Activated T-helper 1 cell treated with anti-CD3 and anti-CD28 coated beads, Interleukin-12 subunit alpha, Interleukin-12 subunit beta, Interleukin-2, Interleukin-4 antibody, amounts not matched to agents 30 ng/mL and 10 ng/mL and 1 ng/mL, durations not matched to agents 14 hours and 24 hours and 36 hours (primary cell): ENCODE measurements at places on chromosomes 2 and 18. TPM values are rescaled to one million over a fixed set of nuclear protein-coding genes. Genes with fewer than 3 reads are reported as not detected.

DNA sequence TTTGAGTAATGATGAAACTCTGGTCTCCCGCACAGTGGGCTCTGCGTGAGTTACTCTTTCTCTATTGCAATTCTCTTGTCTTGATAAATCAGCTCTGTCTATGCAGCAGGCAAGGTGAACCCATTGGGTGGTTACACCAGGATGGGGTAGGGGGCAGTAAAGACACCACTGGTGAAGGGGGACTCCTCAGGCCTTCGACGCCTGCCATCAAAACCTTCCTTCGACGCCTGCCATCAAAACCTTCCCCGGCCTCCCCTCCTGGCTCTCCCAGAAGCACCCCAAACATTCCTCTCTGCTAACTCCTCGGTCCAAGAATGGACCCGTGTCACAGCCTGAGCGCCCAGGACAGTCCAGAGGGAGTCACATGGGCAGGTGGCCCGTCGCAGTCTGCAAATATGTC is 4.8 kb upstream of the STARD7 start:
- no peak overlapping the region for H3K4me3 ChIP-seq
- no peak for DNase-seq
- H3K36me3 ChIP-seq = peaks cover 3% of the 10 kb centered on the region
- H3K27ac ChIP-seq = no peak overlapping the region

DNA sequence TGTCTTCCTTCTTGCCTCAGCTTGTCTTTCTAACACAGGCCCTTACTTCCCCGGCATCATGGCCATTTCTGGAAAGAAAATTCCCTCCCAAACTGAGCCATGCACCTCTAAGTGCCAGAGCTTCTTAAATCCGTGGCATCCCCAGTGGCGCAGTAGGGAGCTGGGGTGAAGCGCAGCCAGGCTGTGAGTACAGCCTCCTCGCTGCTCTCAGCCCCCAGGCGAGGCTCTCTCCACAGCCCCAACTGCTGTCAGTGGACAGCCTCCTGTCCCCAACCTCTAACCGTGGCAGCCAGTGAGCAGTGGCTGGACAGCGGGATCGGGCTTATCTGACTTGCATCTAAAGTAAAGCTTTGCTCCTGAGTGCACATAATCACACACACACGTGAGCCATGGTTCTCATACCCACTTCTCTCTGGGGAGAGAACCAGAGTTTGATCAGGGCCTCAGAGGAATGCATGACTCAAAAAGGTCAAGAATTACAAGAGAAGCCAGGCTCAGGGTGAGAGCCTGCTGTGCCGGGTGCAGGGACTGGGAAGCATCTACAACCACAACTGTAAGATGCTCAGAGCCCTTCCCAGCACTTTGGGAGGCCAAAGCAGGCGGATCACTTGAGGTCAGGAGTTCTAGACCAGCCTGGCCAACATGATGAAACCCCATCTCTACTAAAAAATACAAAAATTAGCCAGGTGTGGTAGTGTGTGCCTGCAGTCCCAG is 50.7 kb downstream of the SFXN5 start:
- H3K27ac ChIP-seq = no peak overlapping the region
- peaks cover 2% of the 10 kb centered on the region for H3K27me3 ChIP-seq
- no peaks in the 10 kb centered on the region for H3K4me1 ChIP-seq
- no peak overlapping the region for H3K4me3 ChIP-seq

DNA sequence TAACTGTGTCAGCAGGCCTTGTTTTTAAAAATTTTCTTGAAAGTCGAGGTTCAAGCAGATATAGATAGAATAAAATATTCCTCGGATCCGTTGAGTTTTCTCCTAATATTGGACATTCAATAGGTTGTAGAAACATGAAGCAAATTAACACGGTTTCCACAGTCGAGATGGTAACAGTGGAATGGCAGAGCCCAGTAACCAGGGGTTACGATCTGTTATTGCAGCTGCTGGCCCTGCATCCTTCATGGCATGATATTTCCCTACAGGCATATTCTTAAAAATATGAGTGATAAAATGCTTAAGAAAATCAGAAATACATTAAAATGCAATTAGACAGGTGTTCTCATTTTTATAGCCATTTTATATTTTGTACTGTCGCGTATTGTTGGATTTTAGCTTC is 117.6 kb downstream of the SNTG2 start:
- DNase-seq = no peak
- H3K4me3 ChIP-seq = no peak overlapping the region
- H3K27me3 ChIP-seq = no peaks in the 10 kb centered on the region
- no peak overlapping the region for H3K27ac ChIP-seq
- no peaks in the 10 kb centered on the region for H3K36me3 ChIP-seq
- no peaks in the 10 kb centered on the region for H3K4me1 ChIP-seq

DNA sequence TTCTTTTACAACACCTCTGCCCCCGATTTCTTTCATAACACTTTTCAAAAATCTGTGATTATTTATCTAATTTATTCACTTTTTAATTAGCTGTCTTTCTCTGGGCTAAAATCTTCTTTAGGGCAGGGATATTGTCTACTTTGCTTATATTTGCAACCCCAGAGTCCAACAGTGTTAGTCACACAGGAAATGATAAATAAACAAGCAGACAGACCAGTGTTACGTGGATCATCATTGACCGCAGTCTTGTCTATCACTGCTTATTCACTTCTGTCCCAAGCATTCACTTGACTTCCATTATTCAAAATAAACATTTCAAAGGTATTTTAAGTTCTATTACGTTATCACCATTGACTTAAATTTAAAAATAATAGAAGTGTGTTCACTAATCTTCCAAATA is 237.6 kb upstream of the UBE2E3 start:
- H3K4me3 ChIP-seq = no peak overlapping the region
- H3K27me3 ChIP-seq = no peaks in the 10 kb centered on the region
- no peaks in the 10 kb centered on the region for H3K4me1 ChIP-seq
- H3K36me3 ChIP-seq = no peaks in the 10 kb centered on the region
- no peak overlapping the region for H3K27ac ChIP-seq

GRCh38 chr2:75480971-75481836 is 79.5 kb downstream of the EVA1A start:
- DNase-seq = no peak
- H3K27me3 ChIP-seq = peaks cover 2% of the 10 kb centered on the region
- no peaks in the 10 kb centered on the region for H3K4me1 ChIP-seq
- no peaks in the 10 kb centered on the region for H3K36me3 ChIP-seq
- H3K27ac ChIP-seq = no peak overlapping the region
- H3K4me3 ChIP-seq = no peak overlapping the region

DNA sequence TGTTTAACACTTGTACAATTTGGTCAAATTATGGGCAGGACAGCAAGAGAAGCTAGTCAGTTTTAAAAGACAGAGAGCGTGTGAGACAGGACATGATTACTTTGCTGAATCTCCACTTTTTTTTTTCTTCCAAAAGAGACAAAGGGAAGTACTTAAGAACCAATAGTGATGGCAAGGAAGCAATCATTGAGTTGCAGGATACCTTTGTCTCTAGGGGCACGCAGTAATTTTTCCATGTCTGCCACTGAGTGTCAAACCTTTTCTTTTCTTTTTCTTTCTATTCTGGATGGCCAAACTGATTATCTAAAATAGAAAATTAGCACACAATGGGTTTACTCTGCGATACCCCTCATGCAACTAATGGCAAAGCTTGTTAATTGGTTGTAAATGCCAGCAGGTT is 533.0 kb downstream of the PLCL1 start:
- peaks cover 14% of the 10 kb centered on the region for H3K27me3 ChIP-seq
- DNase-seq = no peak
- H3K4me3 ChIP-seq = no peak overlapping the region
- no peaks in the 10 kb centered on the region for H3K4me1 ChIP-seq
- H3K36me3 ChIP-seq = no peaks in the 10 kb centered on the region

- H3K4me1 ChIP-seq = no peaks in the 10 kb centered on the region
- DNase-seq = no peak
- H3K27me3 ChIP-seq = no peaks in the 10 kb centered on the region
- H3K4me3 ChIP-seq = no peak overlapping the region
- no peak overlapping the region for H3K27ac ChIP-seq
Measured at GRCh38 chr2:19651466-19651865, 250.3 kb downstream of the TTC32 start.

POMC gene
- 5.0 and 5.9 TPM in 2 replicates for total RNA-seq

RBBP8 gene
- total RNA-seq = 93.4 and 95.1 TPM in 2 replicates

HRH4 gene
- 1.7 and 1.9 TPM in 2 replicates for total RNA-seq
